ENCODE measurements at places on chromosomes 11 and 22. TPM values are rescaled to one million over a fixed set of nuclear protein-coding genes. Genes with fewer than 3 reads are reported as not detected.

Gene MS4A12
- total RNA-seq = not detected

Gene PRRG4
- 0.87 TPM for total RNA-seq

Gene RASD2
- 26.7 TPM for total RNA-seq

- no peak overlapping the region for H3K4me3 ChIP-seq
- H3K27me3 ChIP-seq = no peaks in the 10 kb centered on the region
- no peak for DNase-seq
- H3K27ac ChIP-seq = no peak overlapping the region
- H3K36me3 ChIP-seq = no peaks in the 10 kb centered on the region
These were observed 27.8 kb upstream of the PPARA start for GRCh38 chr22:46122511-46122971.

- H3K36me3 ChIP-seq = no peaks in the 10 kb centered on the region
- H3K4me3 ChIP-seq = no peak overlapping the region
- DNase-seq = no peak
- H3K4me1 ChIP-seq = no peaks in the 10 kb centered on the region
These were observed 25.5 kb downstream of the FAM118A start for GRCh38 chr22:45335021-45335818.

DNA sequence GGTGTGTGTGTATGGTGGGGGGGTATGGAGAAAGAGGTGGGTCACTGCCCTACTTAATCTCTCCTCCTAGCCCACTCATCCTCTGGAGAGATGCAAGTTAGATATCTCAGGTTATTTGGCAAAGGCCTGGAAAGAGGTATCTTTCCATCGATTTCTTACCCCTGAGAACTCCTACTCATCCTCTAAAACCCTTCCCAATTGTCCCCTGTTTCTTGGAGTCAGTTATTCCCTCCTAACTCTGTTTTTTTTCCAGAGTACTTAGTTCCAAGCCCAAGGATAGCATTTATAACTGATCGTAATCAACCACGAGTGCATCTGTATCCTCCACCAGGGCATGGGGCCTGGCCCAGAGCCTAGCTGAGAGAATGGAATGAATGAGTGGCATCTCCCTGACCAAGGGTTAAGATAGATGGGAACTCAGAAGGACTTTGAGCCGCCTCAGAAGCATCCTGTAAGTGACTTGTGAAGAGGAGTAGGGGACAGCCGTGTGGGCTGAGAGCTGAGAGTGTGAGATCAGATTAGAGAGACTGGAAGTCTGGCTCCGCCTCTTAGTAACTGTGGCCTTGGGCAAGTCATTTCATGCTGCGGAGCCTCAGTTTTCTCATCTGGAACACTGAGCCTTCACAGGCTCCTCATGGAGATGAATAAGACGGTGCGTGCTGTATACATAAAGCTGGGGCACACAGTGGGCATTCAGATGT is 16.2 kb downstream of the CD6 start:
- no peaks in the 10 kb centered on the region for H3K27me3 ChIP-seq
- no peak overlapping the region for H3K4me3 ChIP-seq
- H3K36me3 ChIP-seq = no peaks in the 10 kb centered on the region
- DNase-seq = no peak
- H3K4me1 ChIP-seq = no peaks in the 10 kb centered on the region

- DNase-seq = no peak
- H3K4me1 ChIP-seq = peaks cover 6% of the 10 kb centered on the region
- H3K36me3 ChIP-seq = no peaks in the 10 kb centered on the region
- H3K4me3 ChIP-seq = no peak overlapping the region
These were observed 5.9 kb upstream of the BDNF start for GRCh38 chr11:27705873-27706820.

- H3K4me3 ChIP-seq = no peak overlapping the region
- H3K36me3 ChIP-seq = no peaks in the 10 kb centered on the region
- no peaks in the 10 kb centered on the region for H3K27me3 ChIP-seq
- peaks cover 7% of the 10 kb centered on the region for H3K4me1 ChIP-seq
These were observed 1.8 kb upstream of the CDPF1 start for GRCh38 chr22:46251816-46252380.
